A549 treated with ZK216348 at 1 μM for 4 hours (cell line): ENCODE measurements at places on chromosomes 1 and 21. TPM values are rescaled to one million over a fixed set of nuclear protein-coding genes. Genes with fewer than 3 reads are reported as not detected.

The PLD5 gene
- total RNA-seq, result 1.3 to 3.8 TPM (median 2.1 TPM) in 5 replicates

The E2F2 gene
- 2.1 to 3.5 TPM (median 3.2 TPM) in 5 replicates for total RNA-seq

The PRKCZ gene
- total RNA-seq, result 7.0 to 11.7 TPM (median 10.3 TPM) in 5 replicates

The MYBPH gene
- total RNA-seq, result not detected in 5 replicates

The ZBTB8A gene
- total RNA-seq, result 2.5 to 4.4 TPM (median 3.8 TPM) in 5 replicates

The DNAI4 gene
- total RNA-seq, result 0.37 to 1.4 TPM (median 0.47 TPM) in 5 replicates

The CYP4X1 gene
- total RNA-seq, result not detected in 5 replicates

The CDK18 gene
- total RNA-seq, result 1.0 to 1.4 TPM (median 1.2 TPM) in 5 replicates
